ENCODE measurements at places on chromosomes 2 and 18.

GRCh38 chr18:59539108-59539507 is 158.1 kb downstream of the CCBE1 start:
- DNase-seq, result no peak

GRCh38 chr2:35821675-35822074 is 533.9 kb upstream of the CRIM1 start:
- no peak for DNase-seq

DNA sequence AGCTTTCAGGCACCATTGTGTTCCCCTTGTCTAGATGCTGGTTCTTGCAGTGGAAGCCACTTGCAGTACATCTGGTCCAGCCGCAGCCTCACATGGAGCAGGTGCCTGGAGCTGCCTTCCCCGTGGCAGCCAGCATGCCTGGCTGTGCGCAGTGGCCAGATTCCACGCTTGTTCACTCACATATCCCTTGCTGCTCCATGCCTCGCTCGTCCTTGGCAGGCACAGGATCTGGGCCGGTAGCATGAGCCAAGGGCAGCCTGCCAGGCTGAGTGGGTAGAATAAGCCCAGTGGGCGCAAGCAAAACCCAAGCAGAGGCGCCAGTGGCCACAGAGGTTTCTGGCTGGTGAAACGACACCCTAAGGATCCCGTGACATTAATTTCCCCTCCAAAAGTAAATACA is 20.6 kb downstream of the TMX3 start:
- no peak for DNase-seq

DNA sequence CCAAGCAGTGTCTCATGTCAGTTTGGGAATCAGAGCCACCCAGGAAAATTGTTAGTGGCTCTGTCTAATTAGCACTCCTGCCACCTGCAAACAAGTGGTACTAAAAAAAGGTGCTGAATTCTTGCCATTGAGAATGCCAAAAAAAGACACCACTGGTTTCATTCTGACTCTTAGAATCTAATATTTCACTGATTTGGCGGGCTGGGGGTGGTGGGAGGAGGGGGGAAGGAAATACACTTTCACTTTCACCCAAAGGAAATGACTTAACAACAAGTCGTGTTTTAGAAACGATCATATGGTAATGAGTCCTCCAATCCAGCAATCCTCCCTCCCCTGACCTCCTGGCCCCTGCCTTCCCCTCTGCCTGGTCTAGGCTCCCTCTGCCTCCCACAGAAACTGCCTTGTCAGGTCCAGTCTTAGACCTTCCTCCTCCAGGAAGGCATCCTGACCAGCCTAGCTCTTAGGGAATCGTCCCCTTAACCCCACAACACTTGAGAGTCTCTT is 4.4 kb upstream of the KLHL29 start:
- peak; percentile 41 for DNase-seq

- no peak for DNase-seq
Observed at GRCh38 chr2:166665991-166666940, 172.2 kb upstream of the SCN7A start.

GRCh38 chr2:204945376-204945775 is 400.1 kb downstream of the PARD3B start:
- DNase-seq, result no peak

GRCh38 chr18:10232062-10232461 is 222.4 kb upstream of the APCDD1 start:
- DNase-seq, result no peak

DNA sequence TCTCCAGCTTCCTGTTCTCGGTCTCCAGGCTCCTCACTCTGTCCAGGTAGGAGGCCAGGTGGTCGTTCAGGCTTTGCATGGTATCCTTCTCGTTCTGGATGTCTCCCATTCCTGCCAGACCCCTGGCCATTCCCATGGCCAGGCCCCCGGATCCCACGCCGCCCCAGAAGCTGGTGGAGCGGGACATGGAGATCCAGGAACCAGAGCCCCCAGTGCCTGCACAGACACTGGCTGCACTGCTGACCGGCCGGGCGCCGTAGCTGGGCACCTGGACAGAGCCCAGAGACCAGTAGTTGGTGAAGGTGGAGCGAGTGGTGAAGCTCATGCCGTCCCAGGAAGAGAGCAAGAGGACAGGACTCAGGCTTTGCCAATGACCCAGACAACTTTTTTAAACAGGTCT is 129.1 kb upstream of the WDR75 start:
- no peak for DNase-seq

GRCh38 chr18:39425172-39425850 is 1859.7 kb upstream of the CELF4 start:
- no peak for DNase-seq

DNA sequence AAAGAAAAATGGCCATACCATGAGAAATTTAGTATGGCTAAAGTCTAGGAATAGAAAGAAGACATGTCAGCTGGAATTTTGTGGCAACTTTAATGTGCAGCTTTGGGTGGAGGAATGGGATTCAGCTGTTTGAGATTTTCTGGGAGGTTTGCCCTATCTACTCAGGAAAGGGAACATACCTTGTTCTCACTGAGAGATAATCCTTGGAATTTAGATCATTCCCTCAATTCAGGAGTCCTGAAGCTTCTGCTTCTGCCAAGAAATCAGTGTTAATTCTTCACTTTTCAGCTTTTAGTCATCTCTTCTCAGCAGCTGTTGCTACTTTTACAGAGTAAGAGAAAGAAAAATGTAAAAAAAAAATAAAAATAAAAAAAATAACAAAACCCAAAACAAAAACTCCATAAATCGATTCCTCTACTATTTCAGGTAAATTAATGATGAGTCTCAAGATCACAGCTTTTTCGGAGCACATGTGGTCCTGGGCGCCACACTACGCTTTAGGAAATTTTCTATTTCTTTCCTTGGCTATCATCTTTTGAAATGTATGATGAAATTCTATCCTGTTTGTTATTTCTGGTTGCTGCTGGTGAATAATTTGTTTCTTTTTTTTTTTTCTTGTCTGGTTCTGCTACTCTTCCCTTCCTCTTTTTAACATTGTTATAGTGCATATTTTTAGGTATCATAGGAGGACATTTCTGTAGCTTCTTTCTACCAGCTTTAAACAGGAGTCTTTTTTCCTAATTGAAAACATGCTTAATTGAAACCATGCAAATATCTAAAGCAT is 18.9 kb upstream of the BAZ2B start:
- DNase-seq, result no peak

- no peak for DNase-seq
Observed at GRCh38 chr2:23705771-23706612, 220.9 kb downstream of the ATAD2B start.

DNA sequence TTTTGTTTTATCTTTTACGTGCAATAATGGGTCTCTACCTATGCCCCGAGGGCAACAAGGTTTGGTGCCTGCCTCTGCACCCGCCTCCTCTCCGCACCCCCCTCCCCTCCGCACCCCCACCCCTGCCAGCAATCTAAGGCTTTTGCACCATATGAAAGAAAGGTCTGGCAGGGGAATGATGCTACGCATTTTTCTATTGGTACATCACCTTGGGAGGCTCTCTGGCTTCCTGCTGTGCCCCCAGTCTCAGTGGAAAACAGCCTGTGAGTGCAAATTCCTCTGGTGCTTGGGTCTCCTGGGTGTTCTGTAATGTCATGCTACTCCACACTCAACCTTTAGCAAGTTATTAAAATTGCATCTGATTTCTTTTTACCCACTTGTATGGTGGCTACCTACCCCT is 161.3 kb upstream of the SMAD7 start:
- no peak for DNase-seq

DNA sequence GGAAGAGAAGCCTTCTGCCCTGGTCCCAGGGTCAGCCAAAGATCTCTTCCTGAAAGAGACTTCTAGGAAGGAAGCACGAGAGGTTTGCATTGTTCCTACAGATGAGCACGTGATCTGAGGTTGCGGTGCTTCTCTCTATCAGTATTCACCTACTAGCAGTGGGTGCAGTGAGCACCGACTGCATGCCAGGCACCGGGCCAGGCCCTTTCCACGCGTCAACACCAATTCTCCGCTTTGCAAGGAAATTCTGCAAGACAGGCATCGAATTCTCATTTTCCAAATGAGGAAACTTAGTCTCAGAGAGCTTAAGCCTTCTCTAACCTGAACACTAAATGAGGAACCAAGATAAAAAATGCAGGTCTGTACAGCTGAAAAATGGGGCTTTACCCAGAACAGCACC is 151.5 kb upstream of the MYCN start:
- no peak for DNase-seq

DNA sequence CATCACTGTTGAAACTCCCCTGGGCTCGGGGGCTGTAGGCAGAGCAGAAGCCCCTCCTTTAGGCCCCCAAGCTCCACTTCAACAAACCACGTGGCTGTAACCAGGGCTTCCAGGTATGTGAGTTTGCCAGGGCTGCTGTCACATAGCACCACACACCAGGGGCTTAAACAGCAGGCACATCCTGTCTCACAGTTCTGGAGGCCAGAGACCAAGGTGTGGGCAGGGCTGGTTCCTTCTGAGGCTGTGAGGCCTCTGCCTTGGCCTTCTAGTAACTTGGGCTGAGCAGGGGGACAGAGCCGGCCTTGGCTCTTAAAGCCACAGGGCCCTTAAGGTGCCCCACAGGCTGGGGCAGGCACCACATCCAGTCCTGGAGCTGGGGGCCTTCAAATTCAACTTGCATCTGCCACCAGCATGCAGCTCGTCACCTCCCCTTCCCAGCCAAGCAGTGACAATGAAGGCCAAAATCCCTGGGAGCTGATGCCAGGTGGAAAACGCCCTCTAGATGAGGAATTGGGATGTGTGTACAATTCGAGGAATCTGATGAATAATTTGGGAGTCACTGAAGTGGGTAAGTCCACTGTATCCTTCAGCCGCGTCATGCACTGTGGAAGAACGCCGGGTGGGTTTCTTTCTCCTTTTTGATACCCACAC is 104.2 kb upstream of the ODC1 start:
- DNase-seq, result no peak

DNA sequence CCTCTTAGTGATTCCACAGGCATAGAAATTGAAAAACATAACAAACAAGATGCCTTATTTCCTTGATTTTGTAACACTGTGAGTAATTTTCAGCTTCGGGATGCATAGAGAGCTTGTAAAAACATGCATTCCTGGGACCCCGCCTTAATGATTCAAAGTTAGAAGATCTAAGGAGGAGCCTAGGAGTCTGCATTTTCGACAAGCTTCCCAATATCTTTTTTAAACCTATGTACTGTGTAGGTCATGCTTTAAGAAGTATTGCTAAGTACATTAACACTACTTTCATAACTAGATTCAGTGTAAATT is 109.8 kb upstream of the ZNF516 start:
- no peak for DNase-seq

- no peak for DNase-seq
Observed at GRCh38 chr2:191226196-191226595, 19.0 kb upstream of the MYO1B start.

DNA sequence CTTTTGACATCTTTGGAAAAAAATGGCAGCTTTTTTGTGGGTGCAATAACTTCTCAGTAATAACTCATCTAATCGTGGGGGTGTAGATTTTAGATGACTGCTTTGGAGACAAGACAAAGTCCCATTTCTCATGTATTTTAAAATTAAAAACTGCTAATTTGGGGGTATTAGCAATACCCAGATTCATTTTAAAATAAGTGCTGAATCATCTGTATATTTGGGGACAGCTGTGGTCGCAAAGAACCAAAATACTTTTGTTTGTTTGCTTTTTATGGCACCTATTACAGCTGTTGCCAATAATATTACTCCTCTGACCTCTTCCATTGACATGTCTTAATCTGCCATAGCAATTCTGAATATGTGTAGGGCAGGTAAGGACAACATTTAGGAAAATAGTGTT is 45.4 kb downstream of the STAT1 start:
- DNase-seq, result no peak

- no peak for DNase-seq
Observed at GRCh38 chr2:26477126-26477910, 606 bp downstream of the OTOF start.

- no peak for DNase-seq
Observed at GRCh38 chr2:61117534-61117933, 44.5 kb upstream of the C2orf74 start.

- DNase-seq, result no peak
Observed at GRCh38 chr2:119282146-119282995, 58.7 kb downstream of the STEAP3 start.

- no peak for DNase-seq
Observed at GRCh38 chr18:47387864-47388263, 136.4 kb upstream of the SKOR2 start.

DNA sequence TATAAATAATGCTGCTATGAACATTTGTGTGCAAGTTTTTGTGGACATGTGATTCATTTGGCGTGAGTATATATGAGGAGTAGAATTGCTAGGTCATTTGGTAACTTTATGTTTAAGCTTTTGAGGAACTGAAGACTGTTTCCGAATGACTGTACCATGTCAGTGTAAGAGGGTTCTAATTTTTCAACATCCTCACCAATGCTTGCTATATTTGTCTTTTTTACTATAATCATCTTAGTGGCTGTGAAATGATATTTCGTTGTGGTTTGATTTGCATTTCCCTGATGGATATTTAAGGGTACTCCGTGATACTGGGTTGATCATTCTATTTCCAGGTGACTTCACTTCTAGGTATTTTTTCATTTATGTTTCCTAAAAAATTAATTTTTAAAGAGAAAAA is 241.1 kb downstream of the BCL2 start:
- DNase-seq, result peak; percentile 5

- DNase-seq, result no peak
Observed at GRCh38 chr2:217717646-217718045, 285.1 kb downstream of the TNS1 start.

DNA sequence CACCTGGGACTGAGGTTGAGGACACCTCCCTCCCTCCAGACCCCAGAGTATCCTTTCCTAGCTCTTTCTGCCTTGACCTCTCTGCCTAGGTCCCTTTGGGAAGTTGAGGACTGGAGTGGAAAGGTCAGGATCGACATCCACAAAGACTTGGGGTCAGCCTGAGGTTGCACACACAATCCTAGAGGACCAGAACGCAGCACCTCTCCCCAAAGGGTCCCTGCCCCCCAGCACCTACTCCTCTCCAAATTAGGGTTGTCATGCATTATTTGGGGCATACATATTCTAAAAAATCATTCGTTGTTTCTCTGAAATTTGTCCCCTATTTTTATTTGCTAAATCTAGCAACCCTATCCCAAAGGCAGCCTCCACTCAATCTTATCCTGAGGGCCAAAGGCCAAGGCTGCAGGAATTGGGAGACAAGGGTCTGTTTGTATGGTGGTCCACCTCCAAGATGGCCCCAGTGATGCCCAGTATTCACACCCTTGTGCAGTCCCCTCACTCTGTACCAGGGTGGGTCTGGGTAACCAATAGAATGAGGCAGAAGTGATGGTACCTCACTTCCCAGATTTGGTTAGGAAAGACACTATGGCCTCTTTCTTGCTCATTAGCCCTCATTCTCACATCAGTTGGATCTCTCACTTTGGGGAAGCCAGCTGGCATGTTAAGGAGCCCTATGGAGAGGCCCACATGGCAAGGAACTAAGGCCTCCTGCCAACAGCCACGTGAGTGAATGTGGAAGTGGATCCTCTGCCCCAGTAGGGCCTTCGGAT is 3.5 kb upstream of the CHRNG start:
- no peak for DNase-seq

- no peak for DNase-seq
Observed at GRCh38 chr2:62340994-62341484, 145.1 kb downstream of the B3GNT2 start.

GRCh38 chr2:45855374-45855773 is 203.9 kb downstream of the PRKCE start:
- DNase-seq, result no peak

- peak; percentile 18 for DNase-seq
Observed at GRCh38 chr18:22385718-22386117, 32.0 kb downstream of the CTAGE1 start.
